Stimulated activated CD8-positive, alpha-beta memory T cell treated with anti-CD3 and anti-CD28 coated beads, Interleukin-2, amount 100 ng/mL, for 1 hour (primary cell): ENCODE measurements at places on chromosomes 12 and 14.

DNA sequence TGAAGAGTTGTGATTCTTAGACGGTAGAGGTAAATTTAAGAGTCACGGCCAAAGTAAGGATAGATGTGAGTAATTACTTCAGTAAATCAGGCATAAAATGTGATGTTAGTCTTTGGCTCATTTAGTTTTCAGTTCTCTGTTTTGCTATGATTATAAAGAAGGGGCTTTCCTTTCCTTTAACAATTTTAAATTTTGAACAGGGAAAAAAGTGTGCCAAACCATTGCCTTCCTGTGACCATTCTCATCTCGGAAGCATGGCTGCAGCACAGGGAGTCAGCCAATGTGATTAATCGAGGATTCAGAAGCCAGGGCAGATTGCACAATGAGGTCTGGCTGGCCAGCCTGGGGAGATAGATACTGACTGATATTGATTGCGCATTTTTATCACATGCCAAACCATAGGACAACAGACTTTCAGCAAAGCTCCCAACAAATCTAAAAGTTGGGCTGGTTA is 480.2 kb upstream of the PRICKLE1 start:
- DNase-seq, result no peak

DNA sequence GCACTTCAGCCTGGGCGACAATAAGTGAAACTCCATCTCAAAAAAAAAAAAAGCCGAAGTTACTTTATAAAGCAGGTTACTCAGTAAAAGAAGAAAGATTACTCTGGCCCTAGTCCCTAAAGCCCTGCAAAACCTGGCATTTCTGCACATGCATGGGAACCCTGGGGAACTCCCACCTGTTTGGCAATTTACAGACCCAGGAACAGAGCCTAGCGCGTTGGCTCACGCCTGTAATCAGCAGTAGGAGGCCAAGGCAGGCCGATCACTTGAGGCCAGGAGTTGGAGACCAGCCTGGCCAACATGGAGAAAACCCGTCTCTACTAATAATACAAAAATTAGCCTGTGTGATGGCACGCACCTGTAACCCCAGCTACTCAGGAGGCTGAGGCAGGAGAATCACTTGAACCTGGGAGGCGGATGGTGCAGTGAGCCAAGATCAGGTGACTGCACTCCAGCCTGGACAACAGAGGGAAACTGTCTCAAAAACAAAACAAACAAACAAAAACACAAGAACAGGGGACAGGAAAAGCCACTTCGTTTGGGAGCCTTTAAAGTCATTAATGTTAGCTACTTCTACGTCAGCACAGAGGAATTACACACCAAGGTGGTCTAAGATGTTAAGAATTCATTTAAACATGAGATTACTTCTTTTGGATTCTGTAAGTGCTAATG is 34.1 kb upstream of the SPTSSA start:
- no peak for DNase-seq

- no peak for DNase-seq
These were observed 449.4 kb upstream of the PRICKLE1 start for GRCh38 chr12:43038991-43039390.

DNA sequence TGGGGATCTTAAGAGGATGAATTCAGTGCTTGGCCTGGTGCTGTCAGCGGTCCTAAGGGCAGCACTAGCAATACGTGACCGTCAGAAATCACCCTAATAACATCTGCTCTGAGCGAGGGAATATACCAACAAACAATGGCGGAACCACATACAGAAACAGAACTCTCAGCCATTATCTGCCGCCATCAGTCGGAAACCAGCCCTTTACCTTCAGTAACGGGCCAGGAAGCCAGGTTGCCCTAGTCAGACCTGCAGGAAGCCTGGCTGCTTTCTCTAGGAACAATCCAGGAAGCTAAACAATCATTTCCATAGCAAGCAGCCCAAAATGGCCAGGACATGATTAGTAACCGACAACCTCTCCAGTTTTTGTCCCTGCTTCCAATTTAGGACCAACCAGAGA is 5.6 kb downstream of the CDCA4 start:
- DNase-seq, result no peak

DNA sequence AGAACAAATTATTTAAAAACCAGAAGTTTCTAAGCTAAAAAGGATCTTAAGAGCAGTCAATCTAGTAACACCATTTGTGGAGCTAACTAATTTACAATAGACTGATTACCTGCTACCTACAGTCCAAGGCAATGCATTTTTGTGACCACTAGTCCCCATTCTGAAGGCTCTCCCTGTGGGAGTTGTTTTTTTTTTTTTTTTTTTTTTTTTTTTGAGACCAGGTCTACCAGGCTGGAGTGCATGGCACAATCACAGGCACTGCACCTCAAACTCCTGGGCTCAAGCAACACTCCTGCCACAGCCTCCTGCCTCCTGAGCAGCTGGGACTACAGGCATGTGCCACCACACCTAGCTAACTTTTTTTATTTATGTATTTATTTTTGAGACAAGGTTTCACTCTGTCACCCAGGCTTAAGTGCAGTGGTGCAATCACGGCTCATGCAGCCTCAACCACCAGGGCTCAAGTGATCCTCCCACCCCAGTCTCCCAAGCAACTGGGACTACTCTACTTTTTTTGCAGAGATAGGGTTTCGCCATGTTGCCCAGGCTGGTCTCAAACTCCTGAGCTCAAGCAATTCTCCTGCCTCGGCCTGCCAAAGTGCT is 3.9 kb downstream of the GNPTAB start:
- no peak for DNase-seq

- no peak for DNase-seq
These were observed 4.5 kb downstream of the ITPR2 start for GRCh38 chr12:26828280-26829073.

GRCh38 chr12:56450241-56450640 is 1.0 kb upstream of the TIMELESS start:
- DNase-seq, result no peak

- DNase-seq, result no peak
These were observed 99.6 kb downstream of the B4GALNT3 start for GRCh38 chr12:559208-559905.

DNA sequence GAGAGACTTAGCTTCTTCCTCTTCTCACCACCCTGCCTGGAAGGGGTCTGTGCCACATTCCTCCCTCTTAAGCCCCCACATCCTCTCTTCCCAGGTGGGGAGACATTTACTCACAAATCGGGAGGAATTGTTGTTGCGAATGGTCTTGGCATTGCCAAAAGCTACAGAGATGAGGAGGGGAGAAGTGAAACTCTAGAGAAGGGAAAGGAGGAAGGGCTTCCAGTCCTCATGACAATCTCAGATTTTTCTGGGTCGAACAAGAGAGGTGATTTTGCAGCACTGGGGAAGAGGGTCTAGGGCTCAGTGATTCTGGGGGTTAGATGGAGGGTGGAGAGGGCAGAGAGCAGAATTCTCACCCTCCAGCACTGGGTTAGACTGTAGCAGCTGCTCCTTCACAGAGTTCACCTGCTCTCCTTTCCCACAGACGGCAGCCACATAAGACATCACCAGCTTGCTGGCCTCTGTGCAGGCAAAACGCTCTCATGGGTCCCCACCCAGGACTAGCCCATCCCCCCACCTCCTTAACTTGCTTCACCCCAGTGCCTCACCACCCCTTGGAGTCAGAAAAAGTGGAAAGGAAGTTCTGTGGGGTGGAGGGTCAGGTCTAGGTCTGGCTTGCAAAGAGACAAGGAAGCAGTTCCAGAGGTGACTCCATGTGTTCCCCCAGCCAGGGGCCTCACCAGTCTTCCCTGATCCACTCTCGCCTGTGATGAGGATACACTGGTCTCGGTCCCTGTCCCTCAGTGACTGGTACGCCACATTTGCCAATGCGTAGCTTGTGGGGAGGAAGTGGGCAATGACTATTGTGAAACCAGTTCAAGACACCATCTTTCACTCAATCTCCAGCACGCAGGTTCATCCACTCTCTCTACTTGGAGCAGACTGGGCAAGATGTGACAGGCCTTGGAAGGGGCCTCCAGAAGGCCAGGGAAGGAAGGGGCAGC is 2.7 kb downstream of the MYO1A start:
- DNase-seq, result no peak

DNA sequence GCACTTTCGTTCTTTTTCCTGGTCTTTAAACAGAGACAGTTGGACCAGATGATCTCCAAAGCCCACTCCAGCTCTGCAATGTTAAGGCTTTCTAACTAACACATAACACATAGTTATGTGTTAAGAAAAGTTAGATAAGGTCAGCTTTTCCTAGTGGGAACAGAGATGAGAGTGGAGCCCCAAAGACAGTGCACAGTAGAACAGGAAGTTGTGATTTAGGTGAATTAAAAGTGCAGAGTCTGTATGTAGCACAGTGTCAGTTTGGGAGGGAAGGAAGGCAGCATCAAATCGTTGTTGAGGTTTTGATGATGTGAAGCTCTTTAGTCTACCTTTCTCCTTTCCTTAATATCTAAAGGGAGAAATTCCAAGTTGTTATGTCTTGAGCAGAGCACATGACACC is 31.7 kb downstream of the PRORP start:
- no peak for DNase-seq

DNA sequence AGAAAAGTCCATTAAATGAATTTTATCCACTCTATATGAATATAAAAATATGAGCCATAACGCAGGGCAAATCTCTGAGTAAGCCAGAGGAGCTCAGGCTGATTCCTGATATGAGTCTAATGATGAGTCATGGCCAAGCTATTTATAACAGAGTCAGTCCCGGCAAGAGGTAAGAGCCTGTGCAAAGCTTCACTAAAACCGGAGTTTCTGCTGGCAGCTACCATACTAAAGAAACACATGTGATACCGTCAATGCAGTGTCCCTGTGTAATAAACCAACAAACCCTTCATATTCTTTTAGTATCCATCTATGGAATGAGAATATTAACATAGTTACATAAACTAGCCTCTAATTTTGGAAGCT is 319.4 kb downstream of the KCNC2 start:
- DNase-seq, result no peak

- no peak for DNase-seq
These were observed 56.3 kb downstream of the PPP1R36 start for GRCh38 chr14:64605926-64606685.

GRCh38 chr14:68621400-68622365 is 171.2 kb downstream of the ZFP36L1 start:
- DNase-seq, result no peak
